ENCODE measurements at places on chromosomes 5 and 9.

DNA sequence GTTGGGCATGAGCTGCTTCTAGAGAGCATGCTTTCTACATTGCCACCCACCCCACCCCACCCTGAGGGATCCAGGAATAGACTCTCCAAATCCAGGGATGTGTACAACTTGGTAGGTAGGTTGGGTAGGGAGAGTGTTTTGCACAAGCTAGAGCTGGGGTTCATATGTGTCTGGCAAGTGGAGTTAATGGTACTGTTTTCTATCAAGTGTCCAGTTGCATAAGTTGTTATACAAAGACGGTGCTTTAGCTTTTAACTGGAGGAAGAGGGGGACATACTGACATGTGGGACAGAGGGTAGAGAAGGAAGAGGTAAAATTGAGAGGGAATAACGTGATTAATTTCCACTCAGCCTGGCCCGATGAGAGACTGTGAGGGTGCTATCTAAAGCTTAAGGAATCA, 51.0 kb upstream of the TNC start:
- no peak for DNase-seq

DNA sequence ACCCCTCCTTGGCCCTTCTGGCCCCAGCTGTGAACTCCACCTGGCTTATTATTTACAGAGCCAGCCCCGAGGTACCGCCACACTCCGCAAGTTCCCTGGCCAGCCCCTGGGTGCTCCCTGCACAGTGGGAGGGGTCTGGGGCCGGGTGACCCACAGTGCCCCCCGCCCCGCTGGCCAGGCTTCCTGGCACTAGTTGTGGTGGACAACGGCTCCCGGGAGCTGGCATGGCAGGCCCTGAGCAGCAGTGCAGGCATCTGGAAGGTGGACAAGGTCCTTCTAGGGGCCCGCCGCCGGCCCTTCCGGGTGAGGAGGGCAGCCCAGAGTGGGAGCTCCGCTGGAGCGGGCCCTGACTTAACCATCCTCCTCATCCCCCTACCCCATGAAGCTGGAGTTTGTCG, 3.9 kb downstream of the MAMDC4 start:
- no peak for DNase-seq

- no peak for DNase-seq
Measured at GRCh38 chr9:99823681-99824377, 2.1 kb downstream of the NR4A3 start.

- no peak for DNase-seq
Measured at GRCh38 chr5:75081510-75081909, 29.2 kb upstream of the GCNT4 start.

GRCh38 chr5:10505517-10506095, 58.3 kb upstream of the ANKRD33B start:
- no peak for DNase-seq

GRCh38 chr5:143946837-143947236, 134.9 kb downstream of the HMHB1 start:
- no peak for DNase-seq

GRCh38 chr5:33363537-33363936, 77.2 kb upstream of the TARS1 start:
- DNase-seq: no peak

- DNase-seq: no peak
Measured at GRCh38 chr5:60402161-60402785, 297.7 kb downstream of the DEPDC1B start.

DNA sequence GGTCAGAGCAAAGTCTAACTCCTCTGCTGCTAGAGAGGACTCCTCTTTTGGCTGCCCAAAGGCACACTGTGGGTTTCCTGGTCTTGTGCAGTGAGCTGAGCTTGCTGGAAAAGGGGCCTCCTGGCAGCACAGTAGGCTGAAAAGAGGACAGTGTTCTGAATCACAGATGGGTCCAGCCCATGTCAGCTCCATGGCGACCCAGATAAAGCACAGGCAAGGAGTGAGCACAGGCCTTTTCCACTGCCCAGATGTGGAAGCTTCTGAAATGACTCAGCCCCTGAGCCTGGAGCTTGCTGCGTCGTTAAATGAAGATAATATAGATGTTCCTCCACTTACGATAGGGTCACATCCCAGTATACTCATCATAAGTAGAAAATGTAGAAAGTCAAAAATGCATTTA, 8.1 kb downstream of the CCDC180 start:
- DNase-seq: no peak

- DNase-seq: no peak
Measured at GRCh38 chr9:123440256-123440655, 84.3 kb downstream of the CRB2 start.

- no peak for DNase-seq
Measured at GRCh38 chr5:32100230-32100629, 73.9 kb downstream of the GOLPH3 start.

DNA sequence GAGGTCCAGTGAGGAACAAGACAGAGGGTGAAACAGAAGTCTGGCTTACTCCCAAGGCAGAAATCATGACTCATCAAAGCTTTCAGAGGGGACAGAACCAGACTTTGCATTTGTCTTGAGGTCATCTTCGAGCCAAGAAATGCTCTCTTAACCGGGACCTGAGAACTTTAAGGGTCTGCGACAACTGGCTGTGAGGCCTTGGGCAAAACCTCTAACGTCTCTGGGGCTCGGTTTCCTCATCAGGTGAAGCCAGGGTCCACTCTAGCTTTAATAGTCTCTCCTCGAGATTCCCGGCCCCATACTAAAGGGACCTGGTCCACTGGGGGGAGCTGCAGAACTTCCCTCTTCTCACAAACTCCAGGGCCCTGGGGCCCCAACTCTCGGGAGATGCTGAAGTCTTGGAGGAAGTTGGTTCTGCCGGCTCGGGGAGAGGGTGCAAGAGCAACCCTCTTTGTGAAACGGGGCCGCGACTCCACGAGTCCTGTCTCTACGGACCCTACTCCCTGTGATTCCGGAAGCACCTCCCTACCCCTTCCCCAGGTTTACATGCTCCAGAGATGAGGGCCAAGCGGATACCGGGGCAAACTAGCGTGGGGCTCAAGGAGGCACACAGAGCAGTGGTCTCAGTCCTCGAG, 2.6 kb downstream of the GLIS3 start:
- DNase-seq: no peak

DNA sequence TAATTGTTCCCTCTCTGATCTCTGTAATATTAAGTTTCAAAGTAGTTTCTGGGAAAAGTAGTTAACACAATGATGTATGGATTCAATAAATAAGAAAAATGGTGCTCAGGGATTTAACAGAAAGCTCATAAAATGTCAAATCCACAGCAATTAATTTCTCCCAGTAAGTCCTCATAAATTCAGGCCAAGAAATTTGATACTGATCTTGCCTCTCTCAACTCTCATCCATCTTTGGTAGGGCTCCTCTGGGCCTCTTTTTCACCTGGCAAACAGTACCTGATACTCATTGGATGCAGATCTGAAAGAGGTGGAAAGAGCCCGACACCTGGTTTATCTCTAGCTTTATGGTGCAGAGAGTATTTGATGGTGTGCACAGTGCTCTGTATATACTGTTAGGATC, 106.1 kb downstream of the STK32A start:
- no peak for DNase-seq

GRCh38 chr9:115289757-115290208, 171.8 kb upstream of the TNC start:
- DNase-seq: no peak

DNA sequence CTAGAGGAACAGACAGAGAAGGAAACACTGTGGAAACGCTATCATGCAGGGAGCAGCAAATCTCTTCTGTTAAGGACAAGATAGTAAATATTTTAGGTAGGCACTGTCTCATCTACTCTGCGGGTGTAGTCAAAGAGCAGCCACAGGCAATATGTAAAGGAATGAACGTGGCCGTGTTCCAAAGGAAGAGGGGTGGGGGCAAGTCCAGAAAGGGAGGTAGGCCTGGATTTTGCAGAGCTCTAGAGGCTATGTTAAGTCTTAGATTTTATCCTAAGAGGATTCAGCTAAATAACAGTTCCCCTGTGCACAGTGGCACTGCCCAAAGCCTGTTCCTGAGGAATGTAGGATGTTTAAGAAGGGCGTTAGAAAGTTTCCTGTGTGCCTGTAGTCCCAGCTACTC, 161.6 kb downstream of the ACTL7B start:
- DNase-seq: no peak

- DNase-seq: no peak
Measured at GRCh38 chr9:138073408-138073807, 195.8 kb downstream of the CACNA1B start.

- no peak for DNase-seq
Measured at GRCh38 chr9:15306068-15306756, 804 bp downstream of the TTC39B start.

GRCh38 chr5:72171667-72172066, 64.4 kb downstream of the MAP1B start:
- no peak for DNase-seq

GRCh38 chr9:77883846-77884771, 147.5 kb downstream of the GNAQ start:
- DNase-seq: no peak

- DNase-seq: no peak
Measured at GRCh38 chr9:33923998-33924701, 107.2 kb downstream of the UBE2R2 start.

GRCh38 chr5:81755320-81755719, 4.4 kb upstream of the SSBP2 start:
- DNase-seq: peak; percentile 48

GRCh38 chr9:136644343-136644592, 18.4 kb upstream of the EGFL7 start:
- DNase-seq: no peak

DNA sequence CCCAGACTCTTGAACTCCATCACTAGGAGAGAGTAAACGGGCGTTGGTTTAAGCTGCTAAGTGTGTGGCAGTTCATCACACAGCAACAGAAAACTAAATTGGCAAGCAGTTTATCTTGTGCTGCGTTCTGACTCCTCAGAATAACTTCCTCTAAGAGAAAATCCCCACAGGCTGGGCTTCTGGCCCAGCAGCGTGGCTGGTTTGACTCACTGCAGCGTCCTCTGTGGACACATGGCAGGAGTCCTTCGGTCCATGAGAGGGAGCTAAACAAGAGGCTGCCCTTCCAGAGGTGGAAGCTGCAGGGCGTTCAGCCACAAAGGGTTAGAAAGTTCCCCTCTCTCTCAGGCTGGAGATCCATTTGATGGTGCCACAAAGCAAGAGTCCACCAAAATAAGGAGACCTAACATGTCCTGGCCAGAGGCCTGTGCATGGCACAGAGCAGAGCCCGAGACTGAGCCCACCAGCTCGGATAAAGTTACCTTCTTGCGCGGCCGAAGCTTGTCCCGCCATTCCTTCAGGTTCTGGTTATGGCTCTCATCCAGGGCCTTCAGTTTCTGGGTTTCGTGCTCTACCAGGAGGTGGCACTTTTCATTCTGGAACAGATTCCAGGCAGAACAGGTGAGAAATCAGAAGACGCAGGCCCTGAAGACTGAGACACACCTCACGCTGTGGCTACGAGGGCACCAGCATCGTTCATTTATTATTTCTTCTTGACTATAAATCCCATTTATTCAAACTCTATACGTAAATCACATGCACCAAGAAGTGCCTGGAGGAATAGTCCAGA, 46.2 kb upstream of the FBXW11 start:
- DNase-seq: no peak

DNA sequence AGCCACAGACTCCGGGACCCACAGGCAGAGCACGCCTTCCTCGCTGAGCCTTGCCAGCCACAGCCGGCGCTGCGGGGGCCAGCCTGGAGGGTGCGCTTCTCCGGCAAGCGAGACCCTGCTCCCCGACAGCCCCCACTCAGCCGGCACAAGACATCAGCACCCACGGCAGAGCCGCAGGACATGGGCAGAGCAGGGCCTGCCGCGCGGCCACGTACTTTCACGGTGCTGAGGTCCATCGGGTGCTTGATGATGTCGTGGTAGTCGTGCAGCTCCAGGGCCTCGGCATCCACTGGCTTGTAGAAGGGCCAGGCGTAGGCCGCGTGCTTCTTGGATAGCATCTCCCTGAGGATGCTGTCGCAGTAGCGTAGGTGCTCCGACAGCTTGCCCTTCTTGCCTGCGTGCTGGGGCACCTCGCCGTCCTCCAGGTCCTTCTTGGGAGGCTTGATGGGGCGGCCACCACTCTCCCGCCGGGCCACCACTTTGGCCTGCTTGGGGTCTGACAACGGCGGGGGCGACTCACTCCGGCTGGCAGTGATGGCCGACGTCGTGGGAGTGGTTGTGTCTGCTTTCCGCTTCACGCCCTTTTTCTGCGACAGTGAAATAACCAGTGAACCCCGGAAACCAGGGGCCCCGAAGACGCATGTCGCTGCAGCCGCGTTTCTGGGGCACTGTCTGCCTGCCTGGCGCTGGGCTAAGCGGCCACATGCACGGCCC, 19.8 kb downstream of the BRD3 start:
- DNase-seq: no peak

- no peak for DNase-seq
Measured at GRCh38 chr5:82174919-82175219, 103.3 kb downstream of the RPS23 start.

GRCh38 chr9:19552282-19553105, 143.7 kb downstream of the ACER2 start:
- DNase-seq: no peak

DNA sequence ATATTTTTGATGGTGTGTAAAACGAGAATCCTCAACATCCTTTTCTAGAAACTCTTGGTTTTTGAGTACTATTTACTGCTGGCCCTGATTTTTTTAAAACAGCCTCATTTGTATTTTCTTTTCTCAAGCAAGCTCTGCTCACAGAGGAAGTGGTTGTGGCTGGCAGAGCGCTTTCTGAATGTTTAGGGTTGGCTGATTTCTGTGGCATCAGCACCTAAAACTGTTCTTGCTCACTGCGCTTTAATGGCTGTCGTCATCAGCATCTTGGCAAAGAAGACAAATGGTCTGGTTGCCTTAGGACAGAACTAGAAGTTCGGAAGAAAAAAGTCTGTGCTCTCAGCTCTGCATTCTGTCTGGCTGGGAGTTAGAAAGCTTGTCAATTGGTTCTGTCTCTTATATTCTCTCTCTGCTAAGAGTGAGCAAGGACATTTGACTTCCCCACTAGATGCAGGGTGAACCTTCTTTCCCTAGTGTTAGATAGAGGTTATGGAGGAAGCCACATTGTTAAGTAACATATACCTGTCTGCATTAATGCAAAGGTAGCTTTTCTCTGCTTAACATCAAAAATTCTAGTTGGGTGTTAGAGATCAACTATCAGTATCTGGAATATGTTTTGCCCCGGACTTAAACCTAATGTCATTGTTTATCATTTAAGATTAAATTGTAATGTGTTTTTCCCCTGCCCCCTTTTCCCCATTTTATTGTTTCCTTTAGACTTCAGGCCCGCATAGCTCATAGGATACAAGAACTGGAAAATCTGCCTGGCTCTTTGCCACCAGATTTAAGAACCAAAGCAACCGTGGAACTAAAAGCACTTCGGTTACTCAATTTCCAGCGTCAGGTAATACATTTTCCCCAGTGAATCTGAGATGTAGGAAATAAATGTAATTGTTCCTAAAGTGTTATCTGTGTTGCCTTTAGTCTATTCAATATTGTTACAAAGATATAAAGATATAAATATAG, 39.0 kb downstream of the SMARCA2 start:
- no peak for DNase-seq

DNA sequence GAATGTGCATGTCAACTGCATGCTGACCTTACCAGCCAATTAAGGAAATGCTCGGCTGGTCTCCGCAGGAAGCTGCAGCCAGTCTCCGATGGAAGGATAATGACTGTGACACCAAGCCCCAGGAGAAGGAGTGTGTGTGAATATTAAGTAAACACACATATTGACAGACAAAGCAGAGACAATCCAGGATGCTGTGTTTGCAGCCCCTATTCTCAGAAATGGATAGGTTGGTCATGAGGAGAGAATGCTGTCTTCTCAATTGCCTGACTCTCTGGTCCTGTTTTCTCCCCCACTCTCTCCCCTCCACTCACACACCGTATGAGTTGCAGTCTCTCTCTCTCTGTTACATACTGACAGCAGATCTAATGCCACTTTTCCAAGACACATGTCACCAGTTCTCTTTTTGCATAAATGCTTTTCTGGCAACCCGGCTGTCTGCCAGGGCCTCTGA, 85.7 kb downstream of the EPB41L4A start:
- no peak for DNase-seq

- DNase-seq: no peak
Measured at GRCh38 chr5:147685993-147686392, 96.5 kb downstream of the JAKMIP2 start.

Data from Panc1 (cell line).